ENCODE measurements at places on chromosomes 2 and 18.

- DNase-seq: no peak
- no peaks in the 10 kb centered on the region for H3K36me3 ChIP-seq
- no peaks in the 10 kb centered on the region for H3K4me1 ChIP-seq
- no peak overlapping the region for H3K4me3 ChIP-seq
- H3K27ac ChIP-seq: no peak overlapping the region
Observed at GRCh38 chr2:212223696-212224095, 314.9 kb downstream of the ERBB4 start.

- no peaks in the 10 kb centered on the region for H3K4me1 ChIP-seq
- no peak overlapping the region for H3K4me3 ChIP-seq
- peaks cover 4% of the 10 kb centered on the region for H3K27me3 ChIP-seq
- DNase-seq: no peak
- no peak overlapping the region for H3K27ac ChIP-seq
Observed at GRCh38 chr18:24862201-24862816, 401.9 kb downstream of the HRH4 start.

DNA sequence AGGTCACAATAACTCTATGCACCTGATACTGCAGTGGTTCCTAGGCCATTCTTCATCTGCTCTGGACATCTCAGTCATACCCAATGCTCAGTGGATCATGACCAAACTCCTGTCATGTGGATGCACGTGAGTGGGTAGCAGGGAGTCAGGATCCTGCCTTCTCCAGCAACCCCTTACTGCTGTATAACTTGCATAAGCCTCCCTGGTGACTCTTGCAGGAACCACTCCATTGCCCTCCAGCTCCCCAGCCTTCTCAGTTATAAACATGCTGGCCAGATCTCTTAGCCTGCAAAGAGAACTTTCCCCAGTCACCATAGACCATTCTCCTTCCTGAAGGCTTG lies 98.6 kb upstream of the ZNF397 start:
- no peak for DNase-seq
- peaks cover 9% of the 10 kb centered on the region for H3K36me3 ChIP-seq
- H3K27ac ChIP-seq: no peak overlapping the region
- no peaks in the 10 kb centered on the region for H3K27me3 ChIP-seq
- H3K4me1 ChIP-seq: 0 out of 2 replicates have a peak, but pooled peaks cover 17% of the 10 kb centered on the region

DNA sequence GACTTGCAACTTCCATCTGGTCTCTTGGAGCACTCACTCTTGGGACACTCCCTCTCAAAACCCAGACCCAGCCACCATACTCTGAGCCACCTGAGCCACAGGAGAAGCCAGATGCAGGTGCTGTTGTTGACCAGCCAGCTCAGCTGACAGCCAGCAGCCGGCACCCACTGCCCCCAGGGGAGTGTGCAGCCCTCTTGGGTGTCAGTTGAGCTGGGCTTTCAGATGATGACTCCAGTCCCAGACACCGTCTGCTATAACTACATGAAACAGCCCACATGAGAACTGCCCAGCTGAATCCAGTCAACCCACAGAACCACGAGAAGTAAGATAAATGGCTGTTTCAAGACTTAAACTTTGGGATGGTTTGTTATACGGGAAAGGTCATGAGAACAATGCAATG lies 10.7 kb upstream of the IGFBP2 start:
- peaks cover 19% of the 10 kb centered on the region for H3K4me1 ChIP-seq
- H3K36me3 ChIP-seq: no peaks in the 10 kb centered on the region
- peaks cover 2% of the 10 kb centered on the region for H3K27me3 ChIP-seq
- H3K4me3 ChIP-seq: no peak overlapping the region
- no peak for DNase-seq
- no peak overlapping the region for H3K27ac ChIP-seq

DNA sequence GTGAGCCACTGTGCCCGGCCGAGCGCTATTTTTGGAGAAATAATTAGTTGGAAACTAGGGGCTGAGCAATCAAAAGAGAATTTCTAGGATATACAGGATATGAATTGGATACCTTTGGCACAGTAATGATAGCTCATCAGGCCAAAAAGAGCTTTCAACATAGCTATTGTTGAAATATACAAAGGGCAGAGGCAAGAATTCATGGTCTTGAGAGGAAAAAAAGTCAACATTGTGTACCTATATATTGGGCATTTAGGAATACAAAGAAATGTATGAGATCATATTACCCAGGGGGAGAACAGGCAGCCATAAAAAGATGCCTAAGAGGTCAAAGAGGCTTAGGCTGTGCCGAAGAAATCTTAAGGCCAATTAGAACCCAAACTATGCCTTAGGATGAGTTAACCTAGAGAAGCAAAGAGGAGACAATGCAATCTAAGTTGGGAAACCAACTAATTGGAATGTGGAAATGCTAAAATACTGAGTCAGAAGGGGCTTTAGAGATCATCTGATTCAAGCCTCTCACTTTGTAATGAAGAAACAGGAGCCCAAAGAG lies 99.0 kb downstream of the RBBP8 start:
- DNase-seq: no peak
- H3K27ac ChIP-seq: no peak overlapping the region
- H3K4me1 ChIP-seq: no peaks in the 10 kb centered on the region

GRCh38 chr2:126970583-126970982 lies 71.9 kb downstream of the TEX51 start:
- H3K27me3 ChIP-seq: peaks cover 26% of the 10 kb centered on the region
- no peaks in the 10 kb centered on the region for H3K36me3 ChIP-seq
- no peak overlapping the region for H3K27ac ChIP-seq
- H3K4me3 ChIP-seq: no peak overlapping the region

DNA sequence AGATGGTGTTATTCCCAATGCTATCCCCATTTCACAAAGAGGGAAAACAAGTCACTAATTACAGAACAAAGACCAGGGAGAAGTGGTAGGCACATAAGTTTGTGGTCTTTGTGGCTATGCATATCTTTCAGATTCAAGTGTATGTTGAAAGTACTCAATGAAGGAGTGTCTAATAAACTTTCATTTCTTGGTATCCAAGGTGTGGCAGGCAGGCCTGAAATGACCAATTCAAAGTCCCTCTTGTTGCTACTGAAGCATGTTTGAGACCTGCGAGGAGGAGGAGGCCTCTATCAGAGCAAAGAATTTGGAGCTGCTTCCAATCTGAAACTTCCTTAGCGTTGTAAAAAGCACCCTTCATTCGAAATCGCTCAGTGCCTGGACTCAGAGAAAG lies 60.9 kb upstream of the KLF7 start:
- H3K27me3 ChIP-seq: no peaks in the 10 kb centered on the region
- no peak overlapping the region for H3K27ac ChIP-seq
- no peak overlapping the region for H3K4me3 ChIP-seq
- no peaks in the 10 kb centered on the region for H3K36me3 ChIP-seq
- no peak for DNase-seq
- H3K4me1 ChIP-seq: no peaks in the 10 kb centered on the region

DNA sequence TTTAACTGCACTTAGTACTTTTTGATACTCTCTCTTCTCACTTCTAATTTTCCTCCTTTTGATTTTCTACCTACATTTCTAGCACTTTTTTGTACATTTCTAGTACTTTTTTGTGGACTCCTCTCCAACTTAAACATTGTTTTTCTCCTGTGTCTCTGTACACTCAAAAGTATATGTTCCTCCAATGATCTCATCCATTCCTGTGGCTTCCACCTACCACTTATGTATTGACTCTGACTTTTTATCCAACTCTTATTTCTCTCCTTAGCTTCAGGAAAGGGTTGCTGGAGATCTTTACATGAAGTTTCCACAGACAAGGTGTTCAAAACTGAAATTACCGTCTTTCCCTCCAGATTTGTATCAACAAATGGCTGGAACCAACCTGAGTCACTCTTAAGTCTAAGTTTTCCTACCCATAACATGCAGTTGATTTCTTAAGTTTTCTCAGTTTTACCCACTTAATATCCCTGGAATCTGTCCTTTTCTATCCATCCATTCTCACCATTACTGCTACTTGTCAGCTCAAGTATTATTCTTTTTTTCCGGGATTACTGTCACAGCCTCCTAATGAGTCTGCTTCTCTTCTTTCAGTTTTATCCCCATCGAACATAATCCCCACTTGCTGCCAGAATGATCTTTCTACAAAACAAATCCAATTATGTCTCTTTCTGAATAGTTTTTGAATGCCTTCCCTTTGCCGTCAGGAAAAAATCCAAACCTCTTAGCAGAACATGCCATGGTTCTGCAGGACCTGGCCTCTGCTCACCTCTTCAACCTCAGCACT lies 22.6 kb upstream of the PELI1 start:
- no peaks in the 10 kb centered on the region for H3K4me1 ChIP-seq
- no peaks in the 10 kb centered on the region for H3K27me3 ChIP-seq
- no peak overlapping the region for H3K4me3 ChIP-seq
- no peak overlapping the region for H3K27ac ChIP-seq
- no peaks in the 10 kb centered on the region for H3K36me3 ChIP-seq

GRCh38 chr2:232273903-232274643 lies 104.5 kb upstream of the ALPP start:
- H3K27ac ChIP-seq: no peak overlapping the region
- H3K4me3 ChIP-seq: no peak overlapping the region
- DNase-seq: no peak
- no peaks in the 10 kb centered on the region for H3K27me3 ChIP-seq
- peaks cover 4% of the 10 kb centered on the region for H3K36me3 ChIP-seq

Data from HepG2 (cell line).